ENCODE measurements at places on chromosomes 4 and X.

DNA sequence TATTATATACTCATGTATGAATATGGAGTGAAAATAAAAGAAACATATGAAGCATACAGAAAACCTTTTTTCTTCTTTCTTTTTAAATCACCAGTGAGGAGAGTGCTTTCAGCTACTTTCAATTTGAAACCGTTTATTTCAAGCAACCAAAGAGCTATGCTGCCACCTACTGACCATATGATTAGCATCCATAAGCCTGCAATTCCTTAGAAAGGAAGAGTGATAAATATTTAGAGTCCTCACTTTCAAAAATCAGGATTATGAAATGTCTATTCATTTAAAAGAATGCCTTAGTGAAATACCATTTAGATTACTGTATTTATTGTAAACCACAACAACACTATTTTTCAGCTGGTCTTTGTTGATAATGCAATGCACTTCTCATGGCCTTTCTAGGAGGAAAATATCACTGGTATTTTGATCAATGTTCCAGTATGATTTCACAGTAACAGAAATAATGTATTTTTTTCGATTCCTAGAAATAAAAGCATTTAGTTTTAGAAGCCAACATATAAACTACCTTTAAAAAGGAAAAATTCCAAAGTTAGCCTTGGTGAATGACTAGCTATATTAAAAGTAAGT, 667.6 kb downstream of the PCDH18 start:
- no peak for DNase-seq

GRCh38 chrX:20140420-20140819, 1.2 kb downstream of the EIF1AX start:
- DNase-seq, result no peak

- no peak for DNase-seq
Observed at GRCh38 chr4:33126002-33126401, 2405.8 kb downstream of the PCDH7 start.

GRCh38 chr4:3442959-3443749, 1.4 kb downstream of the HGFAC start:
- no peak for DNase-seq

DNA sequence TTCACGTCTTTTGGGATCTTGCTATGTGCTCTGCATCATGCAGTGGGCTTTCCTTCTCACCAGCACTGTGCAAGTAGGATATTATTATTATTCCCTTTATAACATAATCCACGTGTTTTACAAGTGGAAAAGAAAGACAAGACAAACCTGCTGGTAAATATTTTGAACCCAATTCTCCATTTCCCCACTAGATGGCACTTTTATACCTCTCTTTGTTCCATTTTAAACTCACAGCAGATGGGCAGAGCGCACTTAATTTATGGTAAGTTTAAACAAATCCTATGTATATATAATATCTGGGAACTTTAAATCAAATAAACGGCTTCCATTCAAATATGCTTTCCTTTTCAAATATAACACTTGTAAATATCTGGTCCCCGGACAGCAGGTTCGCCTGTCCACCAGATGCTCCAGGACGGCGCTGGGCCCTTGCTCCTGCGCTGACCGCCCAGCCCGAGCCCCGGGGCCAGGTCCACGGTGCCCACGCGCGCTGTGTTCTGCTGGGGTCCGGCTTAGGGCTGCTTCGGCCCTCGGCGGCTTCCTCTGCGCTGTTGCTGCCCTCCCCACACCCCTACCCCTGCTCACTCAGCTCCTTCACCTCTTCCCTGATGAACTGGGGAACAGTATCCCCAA, 31.1 kb downstream of the F11 start:
- no peak for DNase-seq

DNA sequence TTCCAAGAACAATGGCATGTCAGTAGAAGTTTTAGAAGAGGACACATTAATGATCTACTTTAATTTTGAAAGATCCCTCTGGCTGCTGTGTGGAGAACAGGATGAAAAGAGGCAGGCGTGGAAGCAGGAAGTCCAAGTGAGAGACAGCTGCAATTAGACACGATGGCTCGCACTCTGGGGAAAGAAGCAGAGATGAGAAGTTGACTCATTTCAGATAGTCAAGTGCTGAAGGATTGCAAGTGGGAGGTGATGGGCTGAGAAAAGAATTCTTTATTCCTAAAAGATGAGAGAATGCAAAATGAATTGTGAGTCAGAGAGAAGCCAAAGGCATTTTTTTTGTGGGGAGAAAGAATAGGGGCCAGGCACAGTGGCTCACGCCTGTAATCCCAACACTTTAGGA, 16.5 kb downstream of the RXFP1 start:
- no peak for DNase-seq

GRCh38 chrX:77160301-77160700, 286.9 kb upstream of the FGF16 start:
- no peak for DNase-seq

GRCh38 chr4:181108237-181108636, 1135.0 kb upstream of the TENM3 start:
- DNase-seq, result no peak

- DNase-seq, result no peak
Observed at GRCh38 chr4:54781756-54782155, 124.0 kb downstream of the KIT start.

DNA sequence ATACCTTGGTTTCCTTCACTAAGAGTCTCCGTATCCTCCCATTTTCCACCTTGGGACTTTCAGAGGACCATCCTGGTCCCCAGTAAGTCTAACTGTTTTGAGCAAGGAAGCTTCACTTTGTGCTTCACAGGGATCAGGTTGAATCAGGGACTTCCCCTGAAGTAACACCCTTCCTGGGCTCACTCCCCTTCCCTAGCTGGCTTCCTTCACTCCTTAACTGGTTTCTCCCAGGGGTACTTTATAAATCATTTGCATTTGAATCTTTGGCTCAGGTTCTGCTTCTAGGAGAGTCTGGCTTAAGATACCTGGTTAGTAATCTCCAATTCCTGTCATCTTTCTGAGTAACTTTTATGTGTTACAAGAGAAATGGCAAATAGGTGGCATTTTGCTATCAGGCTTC, 24.5 kb upstream of the GRIA2 start:
- DNase-seq, result no peak

- DNase-seq, result no peak
Observed at GRCh38 chr4:119103263-119103662, 32.4 kb upstream of the MYOZ2 start.

DNA sequence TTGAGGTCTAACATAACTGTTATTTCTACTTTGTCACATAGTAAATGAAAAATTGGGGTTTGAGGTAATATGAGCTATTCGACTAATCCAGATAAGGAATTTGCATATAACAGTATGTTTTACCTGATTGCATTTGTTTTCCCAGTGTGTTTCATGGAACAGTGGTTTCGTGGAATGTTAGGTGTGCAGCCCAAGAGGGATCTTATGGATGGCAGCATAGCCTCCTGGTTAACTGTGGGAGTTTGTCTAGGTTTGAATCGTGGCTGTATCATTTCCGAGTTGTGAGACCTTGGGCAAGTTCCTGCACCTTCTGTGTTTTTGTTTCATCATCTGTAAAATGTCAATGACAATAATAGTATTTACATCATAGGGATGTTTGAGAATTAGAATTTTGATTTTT, 7.9 kb downstream of the BMPR1B start:
- no peak for DNase-seq

DNA sequence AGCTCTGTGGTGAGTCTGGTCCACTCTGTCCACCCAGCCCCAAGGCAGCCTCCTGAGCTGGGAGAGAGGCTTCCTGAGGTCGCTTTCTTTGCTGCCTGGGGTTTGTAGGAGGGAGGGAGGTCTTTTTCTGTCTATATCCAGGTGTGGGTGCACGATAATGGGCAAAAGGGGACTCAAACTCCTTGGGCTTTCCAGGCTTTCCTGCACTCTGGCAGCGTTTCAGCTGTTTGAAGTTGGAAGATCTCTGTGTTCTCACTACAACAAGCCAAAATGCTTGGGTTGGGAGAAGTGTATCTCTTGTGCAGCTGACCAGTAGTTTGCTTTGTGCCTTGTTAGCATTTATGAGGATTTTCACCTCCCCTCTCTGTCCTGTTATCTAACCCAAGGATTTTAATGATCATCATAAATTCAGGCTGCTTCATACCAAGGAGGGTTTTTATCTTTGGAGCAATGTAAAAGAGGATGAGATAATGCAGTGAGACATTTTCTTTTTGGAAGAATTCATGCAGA, 126.3 kb downstream of the REPS2 start:
- no peak for DNase-seq

GRCh38 chrX:103919270-103919637, 43.2 kb upstream of the TMSB15B start:
- no peak for DNase-seq

Data from stimulated activated CD8-positive, alpha-beta memory T cell treated with anti-CD3 and anti-CD28 coated beads, Interleukin-7, amount 100 ng/mL, for 1 hour (primary cell).